Gastrocnemius medialis (tissue), 4 donors: ENCODE measurements at places on chromosomes 13 and 19. TPM values are rescaled to one million over a fixed set of nuclear protein-coding genes. Genes with fewer than 3 reads are reported as not detected.

- peak; percentile 46 for DNase-seq
Observed at GRCh38 chr19:49889687-49890348, 6.9 kb downstream of the IL4I1 start.

- DNase-seq, result no peak
Observed at GRCh38 chr13:35718084-35718483, 241.6 kb upstream of the MAB21L1 start.

DNA sequence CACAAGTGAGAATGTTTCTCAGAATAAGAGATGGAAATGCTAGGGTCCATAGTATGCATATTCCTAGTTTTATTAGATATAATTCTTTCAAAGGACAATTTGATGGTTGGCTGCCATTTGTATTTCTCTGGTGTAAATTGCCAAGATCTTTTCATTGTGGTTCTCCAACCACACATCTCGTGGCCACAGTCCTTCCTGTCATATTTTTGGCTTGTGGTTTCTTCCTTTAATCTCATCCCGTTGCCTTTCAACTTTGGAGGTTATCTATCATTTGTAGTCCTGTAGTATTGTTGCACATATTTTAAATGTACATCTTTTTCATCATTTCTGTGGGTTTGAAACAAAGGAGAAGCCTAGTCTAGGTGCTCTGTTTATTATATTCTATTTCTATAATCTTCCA is 61.2 kb downstream of the WASF3 start:
- DNase-seq, result no peak

CGB5 gene
- not detected for total RNA-seq
